ENCODE measurements at places on chromosomes 2 and 18. TPM values are rescaled to one million over a fixed set of nuclear protein-coding genes. Genes with fewer than 3 reads are reported as not detected.

Gene ATP6V1B1
- 0.32 TPM for total RNA-seq

Gene CCDC150
- total RNA-seq = 2.8 TPM

Gene HDLBP
- total RNA-seq = 271 TPM

Gene SUCLG1
- total RNA-seq = 92.5 TPM

Gene RNF152
- total RNA-seq = not detected

Gene SP3
- total RNA-seq = 41.4 TPM

Gene RGPD3
- 0.10 TPM for total RNA-seq

Gene PTCD3
- 57.4 TPM for total RNA-seq

Gene OBSL1
- 24.0 TPM for total RNA-seq

Gene ALLC
- total RNA-seq = not detected

Gene BCL2
- 0.73 TPM for total RNA-seq

Gene POTEJ
- total RNA-seq = not detected

Gene PECR
- total RNA-seq = 16.2 TPM
